ENCODE measurements at places on chromosomes 12 and 14. TPM values are rescaled to one million over a fixed set of nuclear protein-coding genes. Genes with fewer than 3 reads are reported as not detected.

GRCh38 chr14:70714055-70714550 is 72.4 kb downstream of the TTC9 start:
- DNase-seq: peak; percentile 86

DNA sequence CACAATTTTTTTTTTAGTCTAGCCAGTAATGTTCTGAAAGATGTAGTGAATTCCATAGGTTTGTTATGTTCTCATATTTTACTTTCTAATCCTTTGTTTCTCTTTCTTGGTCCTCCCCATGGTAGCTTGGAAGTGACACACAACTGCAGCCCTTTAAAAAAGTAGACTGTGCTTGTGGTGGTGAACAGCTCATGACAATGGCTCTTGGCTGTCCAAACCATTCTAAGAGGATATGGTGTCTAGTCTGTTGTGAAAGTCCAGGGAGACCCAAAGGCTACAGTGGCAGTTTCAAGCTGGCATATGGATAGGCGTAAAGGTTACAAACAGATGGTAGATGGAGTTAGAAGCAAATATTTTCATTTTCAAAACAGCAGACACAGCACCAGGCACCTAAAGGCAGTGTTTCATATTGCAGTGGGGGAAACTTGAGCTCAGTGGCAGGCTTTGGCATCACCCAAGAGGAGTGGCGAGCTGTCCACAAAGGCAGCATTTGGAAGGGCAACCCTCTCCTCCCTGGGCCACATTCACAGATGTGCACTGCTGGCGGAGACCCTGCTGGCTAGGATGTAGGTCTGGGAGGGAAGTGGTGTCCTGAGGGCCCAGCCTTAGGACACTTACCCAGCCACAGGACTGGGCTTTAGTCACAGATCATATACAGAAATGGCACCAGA is 102.1 kb downstream of the DYRK2 start:
- no peak for DNase-seq

GRCh38 chr14:35535483-35536112 is 1.6 kb downstream of the INSM2 start:
- no peak for DNase-seq

DNA sequence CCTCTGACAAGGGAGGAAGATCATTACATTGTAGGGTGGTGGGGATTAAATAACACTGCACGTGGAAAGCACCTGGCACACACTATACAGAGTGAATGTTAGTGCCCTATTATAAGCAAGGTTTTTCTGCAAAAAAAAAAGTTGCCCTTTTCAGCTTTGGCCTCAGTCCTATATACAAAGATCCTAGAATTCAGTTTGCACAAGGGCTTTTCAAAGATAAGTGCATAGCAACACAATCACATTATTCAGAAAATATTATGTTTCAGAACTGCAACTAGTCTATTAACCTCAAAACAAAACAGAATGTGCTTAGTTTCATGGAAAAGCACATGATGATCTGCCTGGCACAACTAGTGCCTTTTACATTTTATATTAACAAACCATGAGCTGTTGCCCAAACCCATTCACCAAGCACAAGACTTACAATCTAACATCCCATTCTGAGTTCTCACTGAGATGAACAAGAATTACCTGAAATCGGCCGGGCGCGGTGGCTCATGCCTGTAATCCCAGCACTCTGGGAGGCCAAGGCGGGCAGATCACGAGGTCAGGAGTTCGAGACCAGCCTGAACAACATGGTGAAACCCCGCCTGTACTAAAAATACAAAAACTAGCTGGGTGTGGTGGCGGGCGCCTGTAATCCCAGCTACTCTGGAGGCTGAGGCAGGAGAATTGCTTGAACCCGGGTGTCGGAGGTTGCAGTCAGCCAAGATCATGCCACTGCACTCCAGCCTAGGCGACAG is 1.8 kb downstream of the TM7SF3 start:
- no peak for DNase-seq

COX8C gene
- not detected for total RNA-seq

- DNase-seq: no peak
These were observed 510.4 kb downstream of the SLC16A7 start for GRCh38 chr12:60106214-60106613.

DNA sequence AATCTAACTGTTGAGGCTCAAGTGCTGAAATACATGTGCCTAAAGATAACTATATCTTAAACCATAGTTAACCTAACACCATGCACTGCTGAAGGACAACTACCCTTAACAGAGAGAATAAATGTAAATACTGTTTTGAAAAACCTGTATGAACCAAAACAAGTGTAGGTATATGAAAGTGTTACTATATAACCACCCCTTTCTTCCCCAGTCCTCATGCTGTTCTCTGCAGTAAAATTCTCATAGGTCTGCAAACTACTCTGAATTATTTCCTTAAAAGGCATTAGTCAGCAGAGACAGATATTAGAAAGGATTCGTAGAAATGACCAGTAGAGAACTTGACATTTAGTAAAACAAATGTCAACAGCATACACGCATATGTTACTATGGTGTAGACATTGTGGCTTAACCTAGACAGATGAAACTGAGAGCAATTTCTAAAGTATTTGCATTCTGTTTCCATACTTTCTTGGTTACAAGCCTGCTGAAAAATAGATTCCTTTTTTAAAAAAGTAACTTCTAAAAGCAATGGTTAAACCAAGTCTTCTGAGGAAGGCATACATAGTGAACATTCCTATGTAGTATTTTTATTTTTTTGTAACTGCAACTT is 13.9 kb downstream of the CSRP2 start:
- DNase-seq: no peak

MORN3 gene
- 0.41 TPM for total RNA-seq

KLRC1 gene
- total RNA-seq: 0.72 TPM

C3AR1 gene
- 2.6 TPM for total RNA-seq

CELA1 gene
- not detected for total RNA-seq

DNA sequence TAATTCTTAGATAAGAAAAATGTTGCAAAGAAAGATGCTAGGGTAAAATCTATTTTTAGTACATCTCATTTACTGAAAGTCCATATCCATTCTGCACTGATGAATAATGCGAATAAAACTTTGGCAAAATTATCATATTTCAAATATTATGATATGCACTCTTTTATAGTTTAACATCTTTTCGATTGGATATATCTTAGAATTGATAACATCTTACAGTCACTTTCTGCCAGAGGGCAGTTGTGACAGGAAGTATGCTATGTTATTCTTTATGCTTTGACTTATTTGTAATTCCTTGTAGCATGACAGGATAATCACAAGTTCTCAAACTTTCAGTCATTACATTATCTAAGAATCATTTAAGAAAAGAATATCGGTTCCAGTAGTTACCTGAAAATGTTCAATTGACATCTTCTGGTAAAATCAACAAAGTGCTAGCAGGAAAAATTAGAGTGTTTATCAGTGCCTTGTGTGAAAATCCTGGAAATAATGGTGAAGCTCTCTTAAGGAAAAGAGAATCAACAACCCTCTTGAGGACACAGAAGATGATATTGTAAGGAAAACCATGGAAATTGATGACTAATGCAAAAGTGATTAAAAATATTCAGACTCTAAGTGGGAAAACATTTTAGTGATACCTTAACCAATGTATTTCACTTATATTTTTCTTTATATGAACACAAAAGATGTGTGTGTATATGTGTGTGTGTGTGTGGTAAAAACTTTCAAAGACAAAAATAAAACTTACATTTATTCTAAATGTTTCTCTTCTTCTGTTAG is 95.5 kb downstream of the SLC6A15 start:
- no peak for DNase-seq

- DNase-seq: peak; percentile 49
These were observed 299.8 kb upstream of the PRKD1 start for GRCh38 chr14:30227436-30227835.

- DNase-seq: no peak
These were observed 287.5 kb downstream of the DUSP6 start for GRCh38 chr12:89064780-89065179.

PPM1H gene
- total RNA-seq: 4.5 TPM

RNASE8 gene
- not detected for total RNA-seq

KLHL33 gene
- total RNA-seq: 1.9 TPM

ACTR6 gene
- 12.5 TPM for total RNA-seq

SAMD15 gene
- 0.51 TPM for total RNA-seq

C12orf50 gene
- not detected for total RNA-seq

- DNase-seq: no peak
These were observed 222.4 kb downstream of the PAX9 start for GRCh38 chr14:36884049-36884448.

PDE3A gene
- 25.8 TPM for total RNA-seq
